ENCODE measurements at places on chromosomes 2 and 18.

DNA sequence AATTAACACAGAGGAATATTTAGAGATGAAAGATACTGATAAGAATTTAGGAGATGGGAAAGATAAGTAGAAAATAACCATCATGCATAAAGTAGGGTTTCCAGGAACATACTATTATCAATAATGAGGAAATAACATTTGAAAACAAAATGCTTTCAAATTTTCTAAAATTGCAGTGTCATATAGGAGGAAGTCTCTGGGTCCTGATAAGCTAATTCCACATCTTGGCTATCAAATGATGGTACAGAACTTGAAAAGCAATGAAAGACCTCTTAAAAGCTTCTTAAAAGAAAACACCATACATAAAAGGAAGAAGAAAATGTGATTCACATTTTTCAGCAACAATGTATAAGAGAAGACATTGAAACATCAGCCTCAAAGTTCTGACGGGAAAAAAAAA is 1024.8 kb downstream of the TSN start:
- no peak for DNase-seq

GRCh38 chr18:37845498-37845897 is 279.9 kb upstream of the CELF4 start:
- no peak for DNase-seq

DNA sequence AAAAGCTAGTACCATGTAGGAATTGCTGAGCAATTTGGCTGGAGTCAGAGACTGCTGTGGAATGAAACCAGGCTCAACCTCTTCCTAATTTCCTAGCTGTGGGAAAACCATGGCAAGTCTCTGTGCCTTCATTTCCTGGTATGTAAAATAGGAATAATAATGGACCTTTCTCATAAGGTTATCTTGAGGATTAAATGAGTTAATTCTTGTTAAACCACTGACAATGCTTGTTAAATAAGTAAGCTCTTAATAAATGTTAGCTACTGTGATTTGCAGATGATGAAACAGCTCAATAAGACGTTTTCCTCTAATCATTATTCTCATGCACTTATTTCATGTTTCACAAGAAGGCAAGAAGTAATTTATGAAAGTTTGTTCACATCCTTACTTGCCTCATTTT is 346.7 kb downstream of the RND3 start:
- no peak for DNase-seq

DNA sequence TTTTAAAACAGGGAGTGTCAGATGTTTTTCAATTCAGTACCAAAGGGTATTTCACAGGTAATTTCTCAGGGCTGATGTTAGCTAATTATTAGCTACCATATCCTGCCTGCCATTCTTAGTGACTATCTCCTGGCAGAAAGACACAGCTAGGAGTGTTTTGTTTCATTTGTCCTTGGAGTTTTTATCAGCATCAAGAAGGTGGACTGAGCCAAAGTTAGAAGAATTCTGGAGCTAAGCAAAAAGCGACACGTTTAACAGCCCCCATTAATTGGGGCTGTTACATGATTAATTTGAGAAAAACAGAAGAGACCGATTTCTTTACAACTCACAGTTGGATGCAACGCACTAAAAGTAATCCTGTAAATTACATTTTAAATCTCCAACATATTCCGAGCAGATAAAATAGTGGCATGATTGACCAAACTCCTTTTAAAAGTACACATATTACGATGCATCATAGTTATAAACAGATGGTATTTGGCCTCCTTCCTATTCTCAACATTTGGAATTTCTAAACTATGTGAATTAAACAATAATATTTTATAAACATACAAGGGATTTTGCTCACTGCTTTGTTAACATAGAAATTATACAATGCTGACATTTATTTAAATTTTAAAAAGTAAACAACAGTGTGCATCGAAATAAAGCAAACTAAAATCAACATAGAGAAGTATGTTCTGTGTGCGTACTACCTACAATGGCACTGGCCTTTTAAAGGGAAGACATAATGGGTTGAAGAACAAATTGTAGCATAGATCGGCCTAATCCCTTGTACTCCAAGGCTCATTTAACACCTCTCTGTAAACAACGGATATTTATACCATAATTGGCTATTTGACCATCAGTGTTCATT is 585.1 kb downstream of the ZEB2 start:
- DNase-seq, result peak; percentile 68

DNA sequence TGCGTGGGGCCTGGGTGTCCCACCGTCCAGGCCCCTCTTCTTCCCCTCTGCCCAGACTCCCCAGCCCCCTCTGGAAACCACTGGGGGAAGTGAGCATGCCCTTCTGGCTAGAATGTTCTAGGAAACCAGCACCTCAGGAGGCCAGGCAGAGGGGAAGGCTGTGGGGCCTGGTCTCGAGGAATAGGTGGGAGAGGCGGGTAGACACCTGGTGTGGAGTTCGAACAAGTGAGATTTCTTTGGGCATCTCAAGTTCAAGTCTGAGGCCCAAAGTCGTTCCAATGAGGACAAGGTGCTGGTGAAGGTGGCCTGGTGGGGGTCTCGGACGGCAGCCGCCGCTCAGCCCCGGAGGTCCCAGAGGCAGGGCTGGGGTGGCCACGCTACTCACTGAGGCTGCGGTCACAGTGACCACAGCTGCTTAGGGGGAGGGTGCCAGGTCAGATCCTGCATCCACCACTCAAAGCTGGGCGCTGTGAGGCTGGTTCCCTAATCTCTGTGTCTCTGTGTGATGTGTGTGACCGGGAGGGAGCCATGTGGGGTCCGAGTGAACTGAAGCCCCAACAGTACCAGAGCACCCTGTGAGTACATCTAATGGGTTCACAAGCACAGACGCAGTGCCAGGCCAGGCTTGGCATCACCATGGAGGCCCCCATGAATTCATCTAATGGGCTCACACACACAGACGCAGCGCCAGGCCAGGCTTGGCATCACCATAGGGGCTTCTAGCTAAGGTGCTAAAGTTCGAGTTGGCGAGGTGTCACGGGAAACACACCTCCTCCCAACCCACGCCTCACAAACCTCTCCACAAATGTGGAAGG is 26.5 kb upstream of the PXDN start:
- DNase-seq, result no peak

DNA sequence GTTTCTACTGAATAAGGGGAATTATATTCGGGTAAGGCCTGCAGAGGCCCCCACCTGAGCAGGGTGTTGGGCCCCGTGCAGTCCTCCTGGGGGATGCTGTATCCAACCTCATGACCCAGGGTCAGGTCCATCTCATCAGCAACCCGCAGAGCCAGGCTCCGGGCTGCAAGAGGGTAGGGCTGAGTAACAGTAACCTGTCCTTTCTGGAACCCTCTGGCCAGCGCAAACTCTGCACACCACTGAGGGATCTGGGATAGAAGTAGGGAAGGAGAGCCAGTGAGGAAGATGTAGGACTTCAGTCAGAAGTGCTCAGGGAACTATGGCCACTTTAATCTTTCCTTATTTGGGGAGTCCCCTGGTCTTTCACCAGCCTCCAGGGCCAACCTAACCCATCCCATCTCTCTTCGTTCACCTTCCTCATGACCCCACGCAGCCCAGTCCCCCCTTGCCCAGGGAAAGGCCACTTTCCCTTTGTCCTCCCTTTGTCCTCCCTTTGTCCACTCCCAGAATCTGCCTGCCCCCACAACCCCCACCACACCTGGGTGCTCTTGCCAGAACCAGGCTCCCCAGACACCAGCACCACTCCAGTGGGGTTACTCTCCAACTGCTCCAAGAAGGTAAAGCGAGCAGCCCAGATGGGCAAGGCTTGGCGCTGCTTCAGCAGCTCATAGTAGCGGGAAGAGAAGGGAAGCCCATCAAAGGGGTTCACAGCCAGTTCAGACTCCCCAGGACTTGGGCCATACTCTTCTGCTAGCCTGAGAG is 895 bp downstream of the DQX1 start:
- DNase-seq, result no peak

DNA sequence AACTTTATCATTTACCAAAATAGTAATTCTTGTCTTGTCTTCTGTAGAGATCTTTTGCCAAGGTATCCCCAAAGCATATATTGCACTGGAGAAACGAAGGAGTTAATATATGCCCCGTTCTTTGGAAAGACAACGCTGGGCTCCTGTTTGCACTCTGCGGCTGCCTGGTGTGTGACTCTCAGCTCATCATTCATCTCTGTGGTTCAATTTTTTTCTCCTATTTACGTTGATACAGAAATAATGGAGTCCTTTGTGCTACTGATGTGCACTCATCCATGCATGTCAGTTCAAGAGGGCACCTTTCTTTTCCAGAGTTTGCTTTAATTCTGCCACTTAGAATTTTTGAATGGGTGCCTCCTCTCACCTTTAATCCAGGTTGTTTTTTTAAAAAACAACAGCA is 655.5 kb downstream of the DCDC2C start:
- DNase-seq, result peak; percentile 87

DNA sequence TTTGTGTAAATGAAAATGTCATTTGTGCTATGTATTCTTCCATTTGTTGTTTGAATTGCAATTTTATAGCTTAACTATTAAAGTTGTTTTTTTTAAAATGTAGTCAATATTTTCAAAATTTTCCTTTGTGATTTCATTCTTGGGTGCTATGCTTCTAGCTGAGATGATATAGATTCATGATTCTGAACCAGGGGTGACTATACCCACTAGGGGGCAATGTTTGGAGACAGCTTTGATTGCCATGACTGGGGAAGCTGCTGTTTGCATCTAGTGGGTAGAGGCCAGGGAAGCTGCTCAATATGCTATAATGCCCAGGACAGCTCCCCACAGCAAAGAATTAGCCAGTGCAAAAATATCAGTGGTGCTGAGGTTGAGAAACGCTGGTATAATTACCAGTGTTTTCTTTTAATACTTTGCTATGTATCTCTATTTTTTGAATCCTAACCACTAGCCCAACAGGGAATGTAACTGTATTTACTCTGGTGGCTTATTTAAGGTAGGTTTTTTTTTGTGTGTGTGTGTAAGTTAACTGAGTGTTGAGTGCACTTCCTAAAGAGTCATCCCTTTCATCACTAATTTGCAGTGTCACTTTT is 99.7 kb downstream of the MEP1B start:
- DNase-seq, result peak; percentile 84

GRCh38 chr2:33535421-33535820 is 59.0 kb downstream of the RASGRP3 start:
- DNase-seq, result no peak

DNA sequence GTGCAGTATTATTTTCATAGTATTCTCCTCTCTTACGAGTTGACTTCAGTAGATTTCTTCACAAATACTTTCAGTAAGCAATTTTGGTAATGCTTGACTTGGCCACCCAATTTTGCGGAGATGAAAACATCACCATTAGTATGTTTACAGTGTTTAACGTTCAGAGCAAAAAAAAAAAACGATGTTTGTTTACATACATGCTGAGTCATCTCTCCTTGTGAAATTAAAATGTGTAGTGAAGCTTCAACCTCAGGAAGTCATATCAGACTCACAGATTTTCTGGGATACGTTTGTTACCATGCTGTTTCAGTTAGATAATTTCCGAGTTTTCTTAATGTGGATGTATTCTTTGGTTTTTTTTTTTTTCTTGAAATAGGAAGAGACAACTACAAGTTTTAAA is 100.1 kb downstream of the CTNNA2 start:
- no peak for DNase-seq

- no peak for DNase-seq
Observed at GRCh38 chr18:48838921-48839818, 111.6 kb downstream of the SMAD7 start.

GRCh38 chr18:62379051-62379450 is 53.9 kb downstream of the TNFRSF11A start:
- DNase-seq, result no peak

DNA sequence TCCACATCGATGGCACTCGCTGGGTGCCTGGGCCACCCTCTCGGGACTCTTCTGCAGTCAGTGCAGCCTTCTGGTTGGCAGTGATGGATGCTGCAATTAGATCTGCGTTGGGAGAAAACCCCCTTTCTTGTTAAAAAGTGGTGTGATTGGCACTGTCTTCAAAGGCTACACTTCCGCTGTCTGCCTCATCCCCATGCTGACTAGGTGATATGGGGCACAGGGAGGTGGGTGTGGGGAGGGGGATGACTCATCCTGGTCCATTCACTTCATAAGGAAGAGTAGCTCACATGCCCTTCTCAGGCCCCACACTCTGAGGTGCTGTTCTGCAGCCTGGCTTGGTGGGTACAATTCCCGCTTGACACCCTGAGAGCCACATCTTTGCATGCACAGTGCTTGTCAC is 77.4 kb downstream of the THNSL2 start:
- no peak for DNase-seq

DNA sequence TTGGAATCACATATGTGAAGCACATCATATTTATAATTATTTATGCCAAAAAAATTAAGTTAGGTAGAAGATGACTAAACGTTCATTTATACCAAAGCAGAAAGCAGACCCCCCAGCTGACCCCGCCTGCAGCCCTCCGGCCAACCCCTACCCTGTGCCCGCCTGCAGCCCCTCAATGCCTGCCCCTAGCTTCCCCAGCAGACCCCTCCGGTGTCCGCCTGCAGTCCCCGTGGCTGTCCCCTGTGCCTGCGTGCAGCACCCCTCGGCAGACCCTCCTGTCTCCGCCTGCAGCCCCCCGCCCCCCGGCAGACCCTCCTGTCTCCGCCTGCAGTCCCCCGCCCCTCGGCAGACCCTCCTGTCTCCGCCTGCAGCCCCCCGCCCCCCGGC is 136.2 kb downstream of the NFATC1 start:
- no peak for DNase-seq

- no peak for DNase-seq
Observed at GRCh38 chr2:50379351-50379750, 652.6 kb downstream of the NRXN1 start.

DNA sequence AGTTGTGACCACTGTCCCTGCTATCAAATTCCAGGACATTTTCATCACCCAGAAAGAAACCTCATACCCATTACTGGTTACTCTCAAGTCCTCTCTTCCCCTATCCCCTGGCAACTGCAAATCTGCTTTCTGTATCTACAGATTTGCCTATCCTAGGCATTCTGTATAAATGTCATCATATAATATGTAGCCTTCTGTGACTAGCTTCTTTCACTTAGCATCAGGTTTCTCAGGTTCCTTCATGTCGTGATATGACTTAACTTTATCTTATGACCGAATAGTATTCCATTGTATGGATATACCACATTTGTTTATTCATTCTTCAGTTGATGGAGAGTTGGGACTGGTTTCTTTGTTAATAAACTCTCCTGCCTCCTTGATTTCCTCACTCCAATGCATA is 60.5 kb downstream of the PMAIP1 start:
- DNase-seq, result no peak

- DNase-seq, result no peak
Observed at GRCh38 chr2:217071416-217071815, 211.6 kb upstream of the TNP1 start.

DNA sequence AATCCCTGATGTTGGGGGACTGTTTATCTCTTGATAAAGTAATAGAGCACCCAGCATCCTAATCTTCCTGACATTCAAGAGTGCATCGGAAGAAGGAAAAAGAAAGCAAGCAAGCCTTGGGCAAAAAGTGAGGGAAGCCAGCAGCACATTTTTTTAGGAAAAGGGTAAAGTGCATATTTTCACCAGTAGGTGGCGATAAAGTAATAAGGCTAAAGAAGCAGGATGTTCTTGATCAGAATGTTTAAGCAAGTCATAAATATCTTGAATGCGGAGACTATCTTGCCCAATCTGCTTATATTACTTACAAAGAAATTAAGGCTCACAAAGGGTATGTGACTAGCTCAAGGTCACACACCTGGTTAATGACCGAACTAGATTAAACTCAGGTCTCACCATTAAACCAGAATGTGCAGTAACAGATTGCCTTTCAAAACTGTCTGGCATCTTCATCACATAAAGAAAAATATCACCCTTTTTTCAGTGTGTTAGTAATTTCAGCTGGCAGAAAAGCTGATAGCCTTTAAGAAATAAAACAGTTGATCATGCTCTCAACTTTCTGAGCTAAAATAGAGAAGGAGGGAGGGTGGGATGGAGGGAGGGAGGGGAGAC is 83.8 kb downstream of the VIT start:
- peak; percentile 33 for DNase-seq

GRCh38 chr2:29430382-29431112 is 315.3 kb downstream of the CLIP4 start:
- DNase-seq, result no peak

All from NCI-H146 (cell line).